Right renal cortex interstitium (tissue), 3 donors: ENCODE measurements at places on chromosomes 11 and 22. TPM values are rescaled to one million over a fixed set of nuclear protein-coding genes. Genes with fewer than 3 reads are reported as not detected.

The KCNE3 gene
- polyA plus RNA-seq: 26.6 TPM

The C11orf97 gene
- 0.29 TPM for polyA plus RNA-seq

The GP1BB gene
- 2.2 TPM for polyA plus RNA-seq

The EHF gene
- polyA plus RNA-seq: 24.5 TPM

The DUSP8 gene
- 2.5 TPM for polyA plus RNA-seq

The CNGA4 gene
- 0.11 TPM for polyA plus RNA-seq

The A4GALT gene
- 14.1 TPM for polyA plus RNA-seq

The E2F8 gene
- 7.2 TPM for polyA plus RNA-seq

The ZP1 gene
- polyA plus RNA-seq: not detected

DNA sequence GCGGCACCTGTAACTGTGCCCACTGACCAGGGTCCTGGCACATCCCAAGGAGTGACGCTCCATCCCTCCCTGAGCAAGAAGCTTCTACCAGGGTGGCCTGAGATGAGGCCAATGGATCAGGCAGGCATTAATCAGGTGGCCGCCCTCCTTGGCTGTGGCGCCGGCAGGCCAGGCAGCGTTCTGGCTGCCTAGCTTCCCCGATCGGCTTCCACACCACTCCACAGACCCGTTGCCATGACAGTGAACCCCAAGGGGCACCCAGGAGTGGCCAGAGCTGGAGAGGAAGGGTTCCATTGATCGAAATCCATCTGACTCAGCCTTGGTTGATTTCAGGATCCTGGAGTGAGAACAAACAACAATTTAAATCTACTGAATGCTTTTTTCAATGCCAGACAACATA, 20.5 kb downstream of the LRRC55 start:
- DNase-seq: no peak

- no peak for DNase-seq
Observed at GRCh38 chr11:65790104-65790901, 3.4 kb downstream of the OVOL1 start.

DNA sequence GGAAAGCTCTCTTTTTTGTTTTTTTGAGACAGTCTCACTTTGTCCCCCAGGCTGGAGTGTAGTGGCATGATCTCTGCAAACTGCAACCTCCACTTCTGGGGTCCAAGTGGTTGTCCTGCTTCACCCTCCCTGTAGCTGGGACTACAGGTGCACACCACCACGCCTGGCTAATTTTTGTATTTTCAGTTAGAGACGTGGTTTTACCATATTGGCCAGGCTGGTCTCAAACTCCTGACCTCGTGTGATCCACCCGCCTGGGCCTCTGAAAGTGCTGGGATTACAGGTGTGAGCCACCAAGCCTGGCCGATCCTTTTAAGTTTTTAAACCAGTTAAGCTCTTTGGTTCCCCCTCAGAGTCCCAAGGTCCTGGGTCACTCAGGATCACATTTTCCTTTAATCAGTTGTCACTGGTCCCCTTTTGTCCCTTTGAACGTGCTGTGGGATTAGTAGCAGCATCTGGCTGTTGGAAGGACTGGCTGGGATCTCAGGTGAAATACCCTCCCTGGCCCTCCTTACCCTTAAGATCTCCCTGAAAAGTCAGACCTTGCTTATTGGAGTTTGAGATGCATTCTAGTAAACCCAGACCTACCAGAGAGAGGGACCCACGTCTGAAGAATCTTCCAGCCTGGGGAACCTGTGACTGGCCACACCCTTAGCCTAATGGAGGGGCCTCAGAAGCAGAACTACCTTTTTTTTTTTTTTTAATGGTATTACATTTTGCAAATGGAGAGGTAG, 8.1 kb downstream of the MALAT1 start:
- DNase-seq: peak; percentile 76

DNA sequence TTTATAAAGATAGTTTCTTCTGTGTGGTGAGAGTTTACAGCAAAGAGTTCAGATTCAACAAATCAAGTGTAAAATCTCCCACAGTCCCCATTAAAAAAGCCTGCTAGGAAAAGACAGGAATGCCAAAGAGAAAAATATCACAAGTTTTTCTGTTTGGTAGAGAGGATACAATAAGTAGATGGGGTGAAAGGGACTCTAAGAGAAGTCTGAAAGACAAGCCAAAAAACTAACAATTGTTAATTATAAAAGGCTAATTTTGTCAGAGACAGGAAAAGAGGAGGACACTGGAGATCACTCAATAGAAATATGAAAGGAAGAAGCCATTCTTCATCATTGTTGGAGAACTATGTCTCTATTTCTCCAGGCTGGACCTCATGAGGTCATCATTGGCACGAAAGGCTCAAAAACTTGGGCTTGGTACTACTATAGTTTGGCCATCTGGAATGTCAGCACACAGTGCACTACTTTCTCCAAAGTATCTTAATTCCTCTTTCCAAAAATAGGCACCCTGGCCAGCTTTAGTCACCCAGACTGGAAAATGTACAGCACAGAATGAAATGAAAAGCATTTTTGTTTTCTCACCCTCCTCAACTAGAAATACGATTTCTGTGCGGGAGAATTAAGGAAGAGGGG, 531 bp upstream of the SOX6 start:
- DNase-seq: no peak

DNA sequence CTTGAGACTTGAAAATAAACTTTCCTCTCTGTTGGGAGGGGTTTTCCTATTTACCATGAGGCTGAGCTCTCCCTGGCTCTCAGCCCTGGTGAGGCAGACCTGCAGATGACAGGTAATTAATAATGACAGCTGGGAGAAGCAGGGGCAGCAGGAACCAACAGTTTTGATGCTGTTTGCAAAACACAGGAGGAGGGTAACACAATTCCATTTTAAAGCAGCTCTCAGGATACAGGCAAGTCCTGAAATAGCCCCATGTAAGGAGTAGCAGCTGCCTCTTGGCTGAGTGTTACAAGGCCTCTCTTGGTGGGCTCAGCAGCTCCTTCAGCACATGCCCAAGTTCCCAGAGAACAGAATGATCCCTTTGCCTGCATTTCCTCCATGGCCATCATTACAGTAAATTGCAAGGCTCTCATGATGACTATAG, 13.3 kb downstream of the PARVA start:
- DNase-seq: no peak

DNA sequence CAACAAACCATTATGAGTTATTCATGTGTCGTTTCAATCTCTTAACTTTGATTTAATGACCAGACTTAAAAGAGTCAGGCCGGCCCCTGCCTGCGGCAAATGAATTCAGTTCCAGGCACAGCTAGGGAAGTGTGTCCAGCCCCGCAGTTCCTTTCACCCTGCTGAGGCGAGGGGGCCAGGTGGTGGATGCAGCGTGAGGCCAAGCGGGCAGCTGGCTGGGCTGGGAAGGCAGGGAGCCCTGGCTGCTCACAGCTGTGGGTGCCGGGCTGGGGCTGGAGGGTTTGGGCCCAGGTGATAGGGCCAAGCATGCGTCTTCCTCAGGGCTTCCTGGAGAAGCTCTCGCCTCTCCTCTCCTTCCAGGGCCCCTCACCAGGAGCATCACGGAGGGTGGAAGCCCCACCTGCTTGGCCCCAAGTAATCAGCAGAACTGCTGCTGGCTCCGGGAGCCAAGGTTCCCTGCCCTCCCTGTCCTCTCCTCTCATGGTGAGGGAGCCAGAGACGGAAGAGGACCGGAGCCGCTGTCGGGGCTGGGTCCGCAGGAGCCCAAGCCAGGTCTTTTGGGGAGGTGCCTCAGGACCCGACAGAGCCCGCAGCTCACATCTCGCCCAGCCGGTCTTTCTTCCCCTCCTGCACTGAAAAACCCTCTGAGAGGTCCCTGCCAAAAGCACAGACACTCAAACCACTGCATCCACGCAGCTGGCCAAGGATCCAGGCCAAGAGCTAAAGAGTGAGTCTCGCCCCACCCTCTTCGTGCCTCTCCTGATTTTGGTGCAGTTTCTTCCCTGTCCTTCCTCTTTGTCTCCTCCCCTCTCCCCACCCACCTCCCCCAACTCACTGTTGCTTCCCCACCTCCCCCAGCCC, 97.0 kb downstream of the ST3GAL4 start:
- DNase-seq: no peak

GRCh38 chr22:47102081-47102480, 339.6 kb downstream of the TBC1D22A start:
- DNase-seq: no peak

DNA sequence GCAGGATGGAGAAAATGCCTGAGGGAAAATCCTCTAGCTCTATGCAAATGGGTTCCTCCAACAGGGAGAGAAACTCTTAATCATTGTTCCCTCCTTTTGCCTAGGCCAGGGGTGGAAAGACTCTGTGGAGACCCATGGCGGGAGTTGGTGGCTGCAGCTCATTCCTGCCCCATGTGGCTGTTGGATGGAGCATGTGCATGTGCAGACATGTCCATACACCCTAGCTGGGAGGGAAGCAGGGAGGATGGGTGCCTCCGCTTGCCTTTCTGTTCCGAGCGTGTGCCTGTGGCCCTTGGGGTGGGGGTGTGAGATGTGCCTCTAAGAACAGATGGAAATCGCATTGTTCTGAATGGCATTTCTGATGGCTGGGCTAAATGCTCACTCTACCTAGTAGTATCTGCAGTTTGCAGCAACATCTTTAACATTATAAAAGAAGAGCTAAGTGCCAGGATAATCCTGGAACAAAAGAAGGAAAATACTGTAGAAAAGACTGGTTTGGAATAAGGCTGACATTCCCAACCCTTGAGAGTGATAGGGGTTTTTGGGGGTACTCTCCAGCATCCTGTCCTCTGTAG, 31.7 kb downstream of the METTL15 start:
- no peak for DNase-seq

DNA sequence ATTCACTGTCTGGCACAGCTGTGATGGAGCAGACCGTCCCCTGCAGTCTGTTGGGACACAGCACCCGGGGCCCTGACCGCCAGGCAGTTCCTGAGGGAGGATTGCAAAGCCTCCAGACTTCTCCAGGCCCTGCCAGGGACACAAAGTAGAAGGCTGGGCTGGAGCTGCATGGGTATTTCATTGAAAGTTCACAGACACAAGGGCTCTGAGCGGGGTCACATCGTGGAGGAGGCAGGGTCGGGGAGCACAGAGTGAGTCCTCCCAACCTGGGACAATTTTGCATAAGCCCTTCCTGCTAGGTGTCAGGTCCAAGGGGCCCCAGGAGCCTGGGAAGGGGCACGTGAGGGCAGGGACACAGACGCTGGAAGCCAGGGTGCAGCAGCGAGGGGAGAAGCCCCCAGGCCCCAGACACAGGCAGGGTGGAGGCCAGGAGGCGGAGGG, 15.7 kb downstream of the IFITM10 start:
- DNase-seq: no peak

DNA sequence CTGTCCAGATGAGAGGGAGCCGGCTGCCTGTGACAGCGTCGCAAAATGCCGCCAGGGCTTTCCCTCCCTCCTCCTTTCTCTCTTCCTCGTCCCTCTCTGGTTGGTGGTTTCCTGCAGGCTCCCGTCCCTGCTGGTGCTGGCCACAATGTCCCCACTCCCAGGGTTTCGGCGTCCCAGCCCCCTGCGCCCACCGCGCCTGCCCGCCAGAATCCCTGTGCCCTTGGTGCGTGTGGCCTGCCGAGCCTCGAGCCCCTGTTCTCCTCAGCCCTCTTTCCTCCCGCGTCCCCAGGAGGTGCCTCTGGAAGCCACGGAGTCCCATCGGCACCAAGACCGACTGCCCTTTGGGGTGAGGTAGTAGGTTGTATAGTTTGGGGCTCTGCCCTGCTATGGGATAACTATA, 37.9 kb upstream of the PPARA start:
- no peak for DNase-seq

DNA sequence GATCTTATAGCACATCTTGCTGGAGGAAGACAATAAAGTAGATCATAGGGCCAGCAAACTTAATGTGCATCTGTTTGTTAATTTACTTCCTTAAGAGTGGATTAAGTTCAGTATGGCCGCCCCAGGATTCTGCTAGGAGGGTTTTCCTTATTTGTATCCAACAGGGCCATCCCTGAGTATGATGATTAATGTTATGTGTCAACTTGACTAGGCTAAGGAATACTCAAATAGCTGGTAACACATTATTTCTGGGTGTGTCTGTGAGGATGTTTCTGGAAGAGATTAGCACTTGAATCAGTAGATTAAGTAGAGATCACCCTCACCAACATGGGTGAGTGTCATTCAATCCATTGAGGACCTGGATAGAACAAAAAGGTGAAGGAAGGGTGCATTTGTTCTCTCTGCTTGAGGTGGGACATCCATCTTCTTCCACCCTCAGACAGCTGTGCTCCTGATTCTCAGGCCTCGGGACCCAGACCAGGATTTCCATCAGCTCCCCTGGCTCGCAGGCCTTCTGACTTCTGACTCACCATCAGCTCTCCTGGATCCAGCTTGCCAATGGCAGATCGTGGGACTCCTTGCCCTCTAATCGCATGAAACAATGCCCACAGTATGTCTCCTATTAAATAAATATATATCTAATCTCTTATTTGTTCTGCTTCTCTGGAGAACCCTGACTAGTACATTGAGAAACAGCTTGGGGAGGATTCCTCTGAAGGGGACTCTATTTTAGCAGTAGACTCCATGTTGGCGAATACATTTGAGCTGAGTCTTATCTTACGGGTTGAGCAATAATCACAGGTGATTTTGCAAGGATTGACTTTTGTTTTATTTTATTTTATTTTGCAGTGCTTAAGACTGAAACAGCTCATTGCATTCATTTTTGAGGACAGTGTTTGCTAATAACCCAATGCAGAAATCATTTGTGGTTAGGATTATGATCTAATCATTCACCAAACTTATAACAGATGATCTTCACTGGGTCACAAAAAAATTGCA, 9.0 kb upstream of the ZBTB44 start:
- DNase-seq: no peak

- no peak for DNase-seq
Observed at GRCh38 chr22:37144180-37144554, 5.5 kb downstream of the IL2RB start.

DNA sequence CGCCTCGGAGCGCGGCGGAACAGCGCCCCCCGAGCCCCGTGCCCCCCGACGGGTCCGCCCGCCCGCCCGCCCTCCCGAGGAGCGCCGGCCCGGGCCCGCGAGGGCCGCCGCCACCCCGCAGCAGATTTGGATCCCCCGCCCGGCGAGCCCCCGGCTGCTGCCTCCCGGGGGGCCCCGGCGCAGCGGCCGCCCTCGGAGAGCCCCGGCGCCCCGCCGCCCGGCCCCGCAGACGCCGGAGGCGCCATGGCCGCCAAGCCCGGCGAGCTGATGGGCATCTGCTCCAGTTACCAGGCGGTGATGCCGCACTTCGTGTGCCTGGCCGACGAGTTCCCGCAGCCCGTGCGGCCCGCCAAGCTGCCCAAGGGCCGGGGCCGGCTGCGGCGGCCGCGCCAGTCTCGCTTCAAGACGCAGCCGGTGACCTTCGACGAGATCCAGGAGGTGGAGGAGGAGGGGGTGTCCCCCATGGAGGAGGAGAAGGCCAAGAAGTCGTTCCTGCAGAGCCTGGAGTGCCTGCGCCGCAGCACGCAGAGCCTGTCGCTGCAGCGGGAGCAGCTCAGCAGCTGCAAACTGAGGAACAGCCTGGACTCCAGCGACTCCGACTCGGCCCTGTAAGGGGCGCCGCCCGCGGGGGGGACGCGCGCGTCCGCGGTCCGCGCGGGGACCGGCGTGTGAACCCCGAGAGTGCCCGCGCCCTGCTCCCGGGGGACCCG, 380 bp downstream of the C11orf96 start:
- no peak for DNase-seq

- no peak for DNase-seq
Observed at GRCh38 chr11:17791144-17791543, 56.6 kb downstream of the KCNC1 start.

GRCh38 chr11:64918017-64918416, 1.0 kb upstream of the ATG2A start:
- DNase-seq: no peak
